ENCODE measurements at places on chromosomes 13 and 19. TPM values are rescaled to one million over a fixed set of nuclear protein-coding genes. Genes with fewer than 3 reads are reported as not detected.

ZNF808 gene
- total RNA-seq: 12.9 TPM

ZNF556 gene
- total RNA-seq: not detected

OR7E24 gene
- total RNA-seq: not detected

MYO1F gene
- 4.0 TPM for total RNA-seq

SRRM5 gene
- total RNA-seq: 0.25 TPM

CEBPA gene
- 29.9 TPM for total RNA-seq

SPIB gene
- total RNA-seq: not detected

GRIN3B gene
- total RNA-seq: not detected

S1PR5 gene
- total RNA-seq: not detected

CEACAM1 gene
- total RNA-seq: 0.36 TPM

MUC16 gene
- total RNA-seq: not detected

CPB2 gene
- not detected for total RNA-seq

THSD1 gene
- total RNA-seq: 4.9 TPM

TMPRSS9 gene
- not detected for total RNA-seq
